ENCODE measurements at places on chromosomes 16 and 17.

DNA sequence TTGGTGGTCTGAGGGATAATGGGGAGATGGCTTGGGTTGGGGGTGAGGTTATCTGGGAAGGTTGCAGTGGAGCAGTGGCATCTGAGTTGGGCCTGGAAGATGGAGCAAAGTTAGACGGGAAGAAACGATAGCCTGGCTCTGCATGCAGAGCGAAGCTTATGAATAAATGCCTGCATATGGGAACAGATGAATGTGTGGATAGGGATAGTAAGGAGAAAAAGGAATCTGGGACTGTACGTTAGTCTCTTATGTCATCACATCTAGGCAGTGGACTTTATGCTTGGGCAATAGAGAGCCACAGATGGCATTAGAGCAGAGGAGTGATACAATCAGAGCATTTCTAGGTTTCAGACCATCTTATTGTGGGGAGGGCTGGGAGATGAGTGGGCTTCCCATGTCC is 33.0 kb downstream of the CPNE2 start:
- DNase-seq = no peak

GRCh38 chr17:68461589-68461988 is 4.3 kb upstream of the WIPI1 start:
- DNase-seq = no peak

- DNase-seq = peak; percentile 76
Observed at GRCh38 chr17:81917565-81918332, at the start of gene SIRT7. Gene SIRT7, minus strand, starts transcription at chr17:81918176. Its CDS starts 45 bp downstream, at chr17:81918131.

- no peak for DNase-seq
Observed at GRCh38 chr16:82092711-82093110, 57.7 kb downstream of the HSD17B2 start.

GRCh38 chr17:27295945-27296344 is 2.0 kb downstream of the WSB1 start:
- no peak for DNase-seq
